ENCODE measurements at places on chromosomes 11 and 22. TPM values are rescaled to one million over a fixed set of nuclear protein-coding genes. Genes with fewer than 3 reads are reported as not detected.

The SLC43A1 gene
- total RNA-seq: 26.5 TPM

The ZNF280B gene
- 1.8 TPM for total RNA-seq

The CSNK2A3 gene
- total RNA-seq: 2.5 TPM

The OR52M1 gene
- total RNA-seq: not detected

The FAM76B gene
- 70.3 TPM for total RNA-seq

The OR51I1 gene
- total RNA-seq: not detected

The ACCSL gene
- total RNA-seq: not detected

The FGF19 gene
- 0.10 TPM for total RNA-seq

The ADM gene
- total RNA-seq: 0.40 TPM

The AQP11 gene
- 0.24 TPM for total RNA-seq

The MRGPRE gene
- not detected for total RNA-seq

The HBB gene
- not detected for total RNA-seq

The PLEKHA7 gene
- 2.5 TPM for total RNA-seq

The RHOD gene
- total RNA-seq: 0.98 TPM

The OR8G5 gene
- total RNA-seq: not detected

The FGF3 gene
- not detected for total RNA-seq

The OR52E8 gene
- total RNA-seq: not detected

The MOB2 gene
- total RNA-seq: 12.4 TPM

The KRTAP5-1 gene
- not detected for total RNA-seq

The APLNR gene
- total RNA-seq: not detected
